ENCODE measurements at places on chromosomes 7 and 10.

DNA sequence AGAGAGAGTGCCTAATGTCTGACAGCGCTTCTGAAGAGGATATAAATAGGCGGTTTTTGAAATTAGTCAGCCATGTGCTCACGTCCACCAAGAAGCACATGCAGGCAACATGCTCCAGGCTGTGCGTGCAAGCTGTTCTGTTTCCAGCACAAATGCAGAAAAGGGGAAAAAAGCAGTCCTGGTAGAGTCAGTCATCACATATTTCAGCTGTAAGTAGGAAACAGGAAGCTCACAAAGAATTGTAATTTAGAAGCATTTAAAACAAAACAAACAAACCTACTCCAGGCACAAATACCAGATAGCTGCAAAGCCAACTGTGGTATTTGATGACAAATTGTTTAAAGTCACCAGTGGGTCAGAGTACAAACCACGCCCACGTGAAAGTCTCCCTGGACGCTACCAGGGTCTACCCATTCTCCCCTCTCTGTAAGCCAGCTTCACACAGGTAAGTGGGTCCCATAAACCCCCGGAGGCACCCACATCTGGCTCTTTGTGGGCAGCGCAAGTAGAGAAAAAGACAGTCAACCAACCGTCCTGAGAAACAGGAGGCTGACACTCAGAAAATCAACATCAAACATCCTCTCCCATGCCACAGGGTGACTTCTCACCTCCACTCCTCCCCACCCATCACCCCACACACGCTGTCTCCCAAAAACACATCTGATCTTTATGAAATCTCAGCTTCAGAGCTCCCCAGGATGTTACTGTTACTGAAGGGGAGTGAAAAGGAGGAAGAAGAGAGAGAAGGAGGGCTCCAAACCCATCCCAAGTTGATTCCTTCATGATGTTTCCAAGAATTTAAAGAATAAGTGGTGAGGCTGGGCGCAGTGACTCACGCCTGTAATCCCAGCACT lies 186.4 kb downstream of the FAM107B start:
- DNase-seq: peak; percentile 69

- DNase-seq: no peak
Observed at GRCh38 chr7:42208572-42208971, 28.4 kb downstream of the GLI3 start.

DNA sequence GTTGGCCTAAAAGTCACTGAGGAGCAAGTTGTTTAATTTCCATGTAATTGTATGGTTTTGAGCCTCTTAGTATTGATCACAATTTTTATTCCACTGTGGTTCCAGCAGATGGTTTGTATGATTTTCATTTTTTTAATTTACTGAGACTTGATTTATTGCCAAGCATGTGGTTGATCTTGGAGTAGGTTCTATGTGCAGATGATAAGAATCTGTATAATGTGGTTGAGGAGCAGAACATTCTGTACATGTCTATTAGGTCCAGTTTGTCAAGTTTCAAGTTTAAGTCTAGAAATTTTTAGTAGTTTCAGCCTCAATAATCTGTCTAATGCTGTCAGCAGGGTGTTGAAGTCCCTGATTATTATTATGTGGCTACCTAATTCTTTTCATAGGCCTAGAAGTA lies 22.7 kb upstream of the ZWINT start:
- no peak for DNase-seq

GRCh38 chr10:27741173-27742091 lies 4.2 kb downstream of the MKX start:
- DNase-seq: no peak

DNA sequence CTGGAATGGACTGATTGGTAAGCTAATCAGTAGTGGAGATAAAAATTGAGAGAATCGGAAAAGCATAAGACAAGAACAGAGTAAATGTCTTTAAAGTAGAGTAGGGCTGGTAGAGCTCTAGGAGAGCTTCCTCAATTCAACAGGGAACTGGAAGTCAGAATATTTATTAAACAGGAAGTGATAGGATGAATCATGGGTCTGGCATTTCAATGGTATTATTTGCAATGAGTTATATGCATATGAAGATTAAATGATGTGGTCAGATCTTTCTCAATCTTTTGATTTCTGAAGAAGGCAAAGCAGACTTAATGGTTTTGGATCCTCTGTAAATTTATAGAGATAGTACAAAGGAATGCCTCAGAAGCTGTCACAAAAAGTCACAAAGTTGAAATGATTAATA lies 349.0 kb downstream of the HPSE2 start:
- no peak for DNase-seq

DNA sequence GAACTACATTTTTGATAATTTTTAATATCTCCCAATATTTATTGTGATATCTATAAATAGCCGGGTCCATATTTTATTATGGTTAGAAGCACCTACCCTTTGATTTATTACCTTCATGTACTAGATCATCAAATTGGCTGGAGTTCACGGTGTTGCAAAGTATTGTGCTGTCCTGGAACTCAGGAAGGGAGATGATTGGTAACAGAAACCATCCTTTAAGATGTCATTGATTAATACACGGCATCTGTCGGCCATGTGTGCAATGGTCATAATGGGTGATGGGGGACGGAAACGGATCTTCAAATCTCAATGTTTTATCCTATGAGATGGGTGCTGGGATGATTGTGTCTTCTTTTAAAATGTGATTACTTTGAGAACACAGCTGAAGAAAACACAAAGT lies 157.0 kb downstream of the NEBL start:
- DNase-seq: no peak

- DNase-seq: peak; percentile 33
Observed at GRCh38 chr10:49300140-49300974, 1.4 kb downstream of the C10orf71 start.

GRCh38 chr10:84188815-84189214 lies 5.5 kb upstream of the CDHR1 start:
- no peak for DNase-seq

GRCh38 chr10:26475386-26475785 lies 37.2 kb downstream of the APBB1IP start:
- no peak for DNase-seq

GRCh38 chr10:20769481-20769880 lies 127.6 kb downstream of the NEBL start:
- DNase-seq: no peak

- no peak for DNase-seq
Observed at GRCh38 chr7:151206914-151207313, 3.4 kb downstream of the H2BK1 start.

- DNase-seq: no peak
Observed at GRCh38 chr7:148809856-148810255, 74.2 kb downstream of the EZH2 start.

DNA sequence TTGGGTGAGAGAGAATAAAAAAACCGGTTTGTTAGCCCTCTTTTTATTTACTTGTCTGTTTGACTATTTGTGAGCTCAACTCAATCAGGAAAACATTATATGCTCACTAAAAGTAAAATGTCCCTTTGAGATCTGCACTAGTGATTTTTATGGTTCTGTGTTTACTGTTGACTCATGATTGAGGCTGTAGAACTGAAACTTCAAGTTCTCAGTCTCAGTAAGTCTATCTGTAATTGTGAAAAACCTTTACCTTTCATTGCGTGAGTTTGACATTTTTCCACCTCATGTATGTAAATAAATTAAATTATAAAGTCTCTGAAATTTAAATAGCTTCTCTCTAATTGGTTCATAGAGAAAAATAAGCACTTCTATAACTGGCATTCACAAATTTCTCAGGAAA lies 17.0 kb upstream of the CASD1 start:
- DNase-seq: no peak

DNA sequence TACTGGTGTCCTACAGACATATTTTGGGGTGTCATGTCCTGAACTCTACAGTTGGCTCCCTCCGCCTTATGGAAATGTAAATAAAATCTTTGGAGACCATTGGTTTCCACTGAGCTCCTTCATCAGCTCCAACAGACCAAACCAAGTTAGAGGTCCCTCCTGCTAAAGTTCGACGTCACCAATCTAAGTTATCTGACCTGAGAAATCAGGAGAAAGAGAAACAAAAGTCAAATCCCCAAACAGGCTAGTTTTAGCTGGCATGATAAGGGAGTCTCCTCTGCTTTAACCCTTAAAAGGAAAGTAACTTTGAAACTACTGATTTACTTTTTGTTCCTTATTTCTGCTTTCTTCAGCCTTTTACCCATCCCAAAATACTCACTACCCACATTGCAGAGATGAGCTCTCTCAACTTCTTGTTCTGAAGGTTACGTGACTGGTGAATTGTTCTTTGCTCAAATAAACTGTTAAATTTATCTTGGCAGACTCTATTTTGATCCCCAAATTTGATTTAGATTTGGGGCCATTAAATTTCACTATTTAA lies 39.9 kb downstream of the AVL9 start:
- no peak for DNase-seq

GRCh38 chr10:121975295-121976086 lies 474 bp upstream of the NSMCE4A start:
- DNase-seq: no peak

DNA sequence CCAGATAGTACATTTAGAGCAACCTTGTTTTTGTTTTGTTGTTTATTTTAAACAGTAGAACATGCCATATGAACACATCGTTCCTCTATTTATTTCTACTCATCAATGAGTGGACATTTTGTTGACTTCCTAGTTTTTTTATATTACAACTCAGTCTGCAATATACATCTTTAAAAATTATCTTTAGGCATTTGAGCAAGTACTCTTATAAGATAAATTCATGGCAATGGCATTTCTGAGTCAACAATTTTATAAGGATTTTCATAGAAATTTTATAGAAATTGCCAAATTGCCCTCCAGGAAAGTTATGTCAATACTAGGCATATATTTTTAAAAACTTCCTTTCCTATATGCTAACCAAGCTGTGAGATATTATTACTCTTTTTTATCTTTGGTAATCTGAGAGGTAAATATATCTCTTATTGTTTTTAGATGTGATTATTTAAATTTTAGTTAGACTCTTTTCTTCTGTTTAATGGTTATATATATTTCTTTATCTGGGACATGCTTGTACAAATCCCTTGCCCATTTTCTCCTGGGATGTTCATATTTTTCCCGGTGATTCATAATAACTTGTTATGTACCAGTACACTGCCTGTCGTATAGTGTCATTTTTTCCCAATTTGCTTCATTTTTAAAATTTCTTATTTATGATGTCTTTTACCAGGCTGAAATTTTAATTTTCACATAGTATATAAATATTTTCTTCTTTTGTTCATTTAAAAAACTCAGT lies 50.5 kb downstream of the FZD1 start:
- DNase-seq: no peak

DNA sequence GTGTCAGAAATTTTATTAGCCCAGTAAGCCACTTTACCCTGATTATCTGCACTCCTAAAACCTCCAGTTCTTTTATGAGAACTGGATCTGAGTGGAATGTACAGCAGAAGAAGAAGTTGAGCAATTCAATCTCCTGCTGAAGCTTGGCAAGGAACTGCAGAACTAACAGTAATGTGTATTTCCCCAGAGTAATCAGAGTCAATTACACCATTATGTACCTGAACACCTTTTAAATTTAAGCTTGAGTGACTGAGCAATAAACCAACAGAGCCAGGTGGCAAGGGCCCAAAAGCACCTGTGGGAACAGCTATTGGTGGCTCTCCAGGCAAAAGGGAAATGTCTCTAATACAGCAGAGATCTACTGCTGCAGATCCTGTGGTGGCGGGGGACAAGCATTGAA lies 40.1 kb upstream of the AKR1C2 start:
- DNase-seq: no peak

GRCh38 chr10:127418536-127419168 lies 130.5 kb upstream of the NPS start:
- no peak for DNase-seq

GRCh38 chr7:124420367-124420766 lies 345.2 kb downstream of the GPR37 start:
- DNase-seq: no peak

DNA sequence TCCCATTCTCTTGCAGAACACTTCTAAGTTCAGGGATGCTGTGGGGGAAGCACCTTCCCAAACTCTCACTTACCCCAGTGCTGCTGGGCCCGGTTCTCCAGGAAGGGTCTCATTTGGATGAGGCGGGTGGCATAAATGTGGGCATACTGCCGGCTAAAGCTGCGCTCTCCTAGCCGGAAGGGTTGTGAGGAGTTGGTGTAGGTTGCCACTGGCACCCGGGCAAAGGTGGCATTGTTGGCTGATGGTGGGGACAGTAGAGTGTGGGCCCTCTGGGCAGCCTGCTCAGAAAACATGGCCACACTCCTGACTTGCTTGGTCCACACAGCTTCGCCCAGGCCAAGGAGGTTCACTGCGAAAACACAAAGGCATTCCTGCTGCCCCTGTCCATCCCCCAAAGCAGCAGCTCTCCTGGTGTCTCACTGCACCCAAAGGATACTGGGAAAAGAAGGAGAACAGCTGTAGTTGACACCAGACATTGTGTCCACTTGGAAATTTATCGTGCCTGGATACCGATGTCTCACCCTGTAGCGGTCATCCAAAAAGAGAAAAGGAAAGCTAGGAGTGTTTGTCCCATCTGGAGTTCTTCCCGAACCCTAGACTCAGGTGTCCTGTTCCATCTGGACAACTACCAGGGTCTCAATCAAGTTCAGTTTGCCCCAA lies 1.5 kb downstream of the POLD2 start:
- no peak for DNase-seq

DNA sequence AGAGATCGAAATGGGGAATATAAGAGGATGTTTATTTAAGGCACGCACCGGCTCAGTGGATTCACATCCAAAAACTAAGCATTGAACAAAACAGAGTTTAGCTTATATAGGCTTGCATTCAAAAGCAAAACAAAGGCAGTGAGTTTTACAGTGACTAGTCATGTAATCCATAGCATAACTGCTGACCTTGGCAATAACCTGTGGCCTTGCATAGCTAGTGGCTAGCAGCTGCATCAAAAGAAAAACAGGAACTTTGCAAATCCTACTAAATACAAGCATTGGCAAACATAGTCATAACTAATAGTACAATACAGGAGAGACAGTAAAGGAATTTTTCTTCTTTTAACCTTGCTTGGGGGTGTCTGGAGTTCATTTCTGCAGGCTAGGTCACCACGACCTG lies 9.7 kb upstream of the ZNF485 start:
- DNase-seq: no peak

- DNase-seq: no peak
Observed at GRCh38 chr10:33039181-33039580, 81.2 kb upstream of the ITGB1 start.

GRCh38 chr7:132243463-132243862 lies 332.8 kb downstream of the PLXNA4 start:
- DNase-seq: no peak

- DNase-seq: peak; percentile 45
Observed at GRCh38 chr7:5382281-5382892, 41.2 kb downstream of the TNRC18 start.

DNA sequence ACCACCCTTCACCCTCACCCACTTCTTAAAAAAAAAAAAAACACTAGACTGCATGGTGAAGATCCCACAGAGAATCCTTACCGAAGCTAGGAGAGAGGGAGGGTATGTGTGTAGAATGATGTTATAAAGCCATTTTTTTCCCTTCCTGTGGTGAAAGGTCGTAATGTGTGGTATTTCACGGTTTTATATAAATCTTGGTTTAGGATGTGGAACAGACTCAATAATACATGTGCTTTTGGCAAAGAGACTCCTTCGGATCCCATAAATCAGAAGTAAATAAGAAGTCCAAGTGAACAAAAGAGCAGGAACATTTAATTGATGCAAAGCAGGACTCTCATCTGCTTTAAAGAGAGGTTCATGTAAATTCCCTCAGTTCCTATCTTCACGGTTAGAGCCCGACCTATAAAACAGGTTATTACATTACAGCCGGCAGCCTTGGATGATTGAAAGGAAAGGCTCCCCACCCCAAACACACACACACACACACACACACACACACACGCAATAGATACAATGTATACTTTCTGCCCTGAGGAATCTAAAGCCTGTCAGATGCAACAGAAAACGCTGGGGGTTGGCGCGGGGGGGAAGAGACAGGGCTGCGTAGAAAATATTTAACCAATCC lies 8.8 kb downstream of the DLX5 start:
- DNase-seq: no peak

Measured in Ammon's horn (tissue), 1 donor.